ENCODE measurements at places on chromosomes 3 and 15. TPM values are rescaled to one million over a fixed set of nuclear protein-coding genes. Genes with fewer than 3 reads are reported as not detected.

The TM4SF4 gene
- 899 TPM for total RNA-seq

The MAGI1 gene
- total RNA-seq, result 47.8 TPM

The FETUB gene
- 5.7 TPM for total RNA-seq

The COLQ gene
- 0.27 TPM for total RNA-seq

The ECT2 gene
- 16.7 TPM for total RNA-seq

The DGKG gene
- total RNA-seq, result not detected

The DAPK2 gene
- total RNA-seq, result 7.3 TPM

The CHDH gene
- 30.1 TPM for total RNA-seq

The GRK7 gene
- total RNA-seq, result 0.07 TPM

The TMEM212 gene
- total RNA-seq, result not detected

The STAB1 gene
- total RNA-seq, result 4.6 TPM

The CCR5 gene
- total RNA-seq, result not detected

The CD96 gene
- 0.28 TPM for total RNA-seq

GRCh38 chr15:60651734-60652141 lies 172.8 kb upstream of the ICE2 start:
- H3K4me3 ChIP-seq, result no peak overlapping the region
- no peak overlapping the region for H3K27ac ChIP-seq

GRCh38 chr3:1037631-1038030 lies 55.2 kb upstream of the CNTN6 start:
- no peak for DNase-seq
- no peak overlapping the region for H3K27ac ChIP-seq
- H3K27me3 ChIP-seq, result no peaks in the 10 kb centered on the region
- H3K36me3 ChIP-seq, result no peaks in the 10 kb centered on the region
- no peak overlapping the region for H3K4me3 ChIP-seq

- H3K36me3 ChIP-seq, result no peaks in the 10 kb centered on the region
- peak within 1 kb of the TSS; percentile 100 for H3K27ac ChIP-seq
- H3K4me3 ChIP-seq, result peak within 1 kb of the TSS; percentile 99
- H3K4me1 ChIP-seq, result peaks cover 54% of the 10 kb centered on the region
- H3K27me3 ChIP-seq, result no peaks in the 10 kb centered on the region
Measured at GRCh38 chr3:52278510-52279069, at the start of gene WDR82. WDR82 (minus strand) TSS chr3:52278649; CDS start chr3:52278361, 288 bp downstream.

DNA sequence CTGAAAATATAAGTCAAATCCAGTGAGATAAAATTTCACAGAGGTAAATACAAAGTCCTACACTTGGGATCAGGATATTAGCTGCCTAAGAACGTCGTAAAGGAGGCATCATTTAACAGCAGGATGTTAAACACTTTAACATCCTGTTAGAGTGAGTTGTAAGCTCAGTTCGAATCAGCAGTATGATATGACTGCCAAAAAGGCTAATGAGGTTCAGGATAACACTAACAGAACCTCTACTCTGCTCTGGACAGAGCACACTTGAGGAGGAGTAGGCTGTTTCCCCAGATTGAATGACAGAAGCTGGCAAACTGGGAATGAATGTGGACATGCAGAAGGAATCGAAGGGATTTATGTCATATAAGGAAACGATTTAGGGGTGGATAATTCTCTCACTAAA lies 227.1 kb upstream of the CD96 start:
- no peak overlapping the region for H3K27ac ChIP-seq
- no peaks in the 10 kb centered on the region for H3K27me3 ChIP-seq
- H3K4me3 ChIP-seq, result no peak overlapping the region
- H3K36me3 ChIP-seq, result no peaks in the 10 kb centered on the region
- no peak for DNase-seq
- peaks cover 11% of the 10 kb centered on the region for H3K4me1 ChIP-seq

DNA sequence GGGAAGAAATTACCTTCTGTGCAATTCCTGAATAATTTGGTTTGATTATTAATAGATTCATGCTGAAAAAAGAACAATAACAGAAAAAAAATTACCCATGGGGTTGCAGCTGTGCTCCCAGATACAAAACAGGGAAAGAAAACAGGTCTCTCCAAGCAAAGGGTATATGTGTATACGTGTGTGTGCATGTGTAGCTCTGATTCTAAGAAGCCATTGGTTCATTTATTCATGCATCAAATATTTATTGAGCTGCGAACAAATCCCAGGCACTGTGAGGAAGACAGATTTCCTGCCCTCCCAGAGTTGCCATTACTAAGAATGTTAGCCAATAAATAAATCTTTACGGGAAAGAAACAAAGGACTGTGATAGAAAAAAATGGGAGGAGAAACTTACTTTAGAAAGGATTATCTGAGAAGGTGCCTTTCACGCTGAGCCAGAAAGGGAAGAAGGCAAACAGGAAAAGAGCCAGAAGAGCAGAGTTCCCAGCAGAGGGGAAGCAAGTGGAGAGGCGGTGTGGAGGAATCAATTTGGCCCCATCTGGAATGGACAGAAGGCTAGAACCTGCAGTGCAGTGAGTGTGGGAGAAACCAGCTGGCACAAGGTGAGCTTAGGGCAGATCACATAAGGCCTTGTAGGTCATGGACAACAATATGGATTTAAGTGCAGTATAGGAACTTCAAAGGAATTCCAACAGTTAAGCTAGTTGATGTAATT lies 20.7 kb downstream of the CHL1 start:
- H3K4me1 ChIP-seq, result no peaks in the 10 kb centered on the region
- DNase-seq, result no peak
- H3K27me3 ChIP-seq, result no peaks in the 10 kb centered on the region
- no peak overlapping the region for H3K27ac ChIP-seq
- no peaks in the 10 kb centered on the region for H3K36me3 ChIP-seq
- no peak overlapping the region for H3K4me3 ChIP-seq

- H3K27ac ChIP-seq, result peak overlapping the region; percentile 55
- H3K36me3 ChIP-seq, result no peaks in the 10 kb centered on the region
- H3K4me3 ChIP-seq, result no peak overlapping the region
- no peaks in the 10 kb centered on the region for H3K27me3 ChIP-seq
- peaks cover 8% of the 10 kb centered on the region for H3K4me1 ChIP-seq
- no peak for DNase-seq
Measured at GRCh38 chr15:75713338-75713895, 769 bp upstream of the CSPG4 start.

- H3K4me1 ChIP-seq, result no peaks in the 10 kb centered on the region
- H3K27me3 ChIP-seq, result no peaks in the 10 kb centered on the region
- H3K4me3 ChIP-seq, result no peak overlapping the region
- H3K27ac ChIP-seq, result no peak overlapping the region
- DNase-seq, result no peak
Measured at GRCh38 chr3:37700466-37701248, 161.0 kb upstream of the CTDSPL start.

DNA sequence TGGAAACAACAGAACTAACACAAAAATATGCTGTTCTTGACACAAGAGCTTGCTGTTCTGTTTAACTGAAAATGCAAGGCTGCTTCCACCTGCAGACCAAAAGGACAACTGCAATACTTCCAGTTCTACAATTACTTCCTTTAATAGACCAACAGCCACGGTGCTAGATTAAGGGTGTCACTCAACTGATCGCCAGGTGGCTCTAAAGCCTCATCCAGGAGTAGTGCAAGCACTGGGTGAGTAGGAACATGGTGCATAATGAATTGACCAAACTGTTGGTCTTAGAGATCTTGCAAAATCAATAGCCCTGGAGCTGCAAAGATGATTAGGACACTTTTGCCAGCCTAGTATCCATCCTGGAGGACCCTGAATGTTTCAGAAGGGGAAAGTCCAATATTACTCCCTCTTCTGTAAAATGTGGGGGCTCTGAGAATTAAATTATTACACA lies 3.6 kb upstream of the CLDN16 start:
- H3K27ac ChIP-seq, result no peak overlapping the region
- H3K4me1 ChIP-seq, result no peaks in the 10 kb centered on the region
- no peaks in the 10 kb centered on the region for H3K36me3 ChIP-seq
- H3K4me3 ChIP-seq, result no peak overlapping the region

- DNase-seq, result no peak
- H3K4me3 ChIP-seq, result no peak overlapping the region
- H3K4me1 ChIP-seq, result peaks cover 33% of the 10 kb centered on the region
Measured at GRCh38 chr3:32885283-32885901, 66.1 kb upstream of the CCR4 start.

DNA sequence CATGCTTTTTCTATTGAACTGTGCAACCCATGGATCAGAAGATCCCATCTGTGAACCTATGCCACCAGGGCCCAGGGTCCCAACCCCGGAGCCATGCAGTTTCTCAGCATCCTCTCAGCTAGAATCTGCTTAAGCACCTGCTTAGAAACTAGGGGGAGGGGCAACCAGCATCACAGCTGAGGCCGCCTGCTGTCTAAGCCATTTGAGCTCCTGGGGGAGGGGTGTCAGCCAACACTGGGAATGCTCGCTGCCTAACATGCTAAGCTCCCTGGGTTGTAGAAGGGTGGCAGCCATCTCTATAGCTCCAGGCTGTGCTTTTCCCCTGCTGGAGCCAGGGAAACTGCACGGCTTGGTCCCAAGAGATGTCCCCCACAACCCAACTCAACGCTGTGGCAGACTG lies 322.8 kb downstream of the EDEM1 start:
- H3K4me3 ChIP-seq, result no peak overlapping the region
- no peaks in the 10 kb centered on the region for H3K4me1 ChIP-seq
- no peak overlapping the region for H3K27ac ChIP-seq
- no peak for DNase-seq
- H3K36me3 ChIP-seq, result no peaks in the 10 kb centered on the region
- H3K27me3 ChIP-seq, result no peaks in the 10 kb centered on the region

GRCh38 chr3:12395349-12396012 lies 88.8 kb upstream of the TSEN2 start:
- H3K36me3 ChIP-seq, result no peaks in the 10 kb centered on the region
- no peak for DNase-seq
- H3K4me3 ChIP-seq, result no peak overlapping the region
- peaks cover 3% of the 10 kb centered on the region for H3K4me1 ChIP-seq

GRCh38 chr3:46143951-46144473 lies 64.1 kb downstream of the CCR1 start:
- no peaks in the 10 kb centered on the region for H3K4me1 ChIP-seq
- no peak overlapping the region for H3K27ac ChIP-seq
- DNase-seq, result no peak
- H3K27me3 ChIP-seq, result no peaks in the 10 kb centered on the region
- no peaks in the 10 kb centered on the region for H3K36me3 ChIP-seq

DNA sequence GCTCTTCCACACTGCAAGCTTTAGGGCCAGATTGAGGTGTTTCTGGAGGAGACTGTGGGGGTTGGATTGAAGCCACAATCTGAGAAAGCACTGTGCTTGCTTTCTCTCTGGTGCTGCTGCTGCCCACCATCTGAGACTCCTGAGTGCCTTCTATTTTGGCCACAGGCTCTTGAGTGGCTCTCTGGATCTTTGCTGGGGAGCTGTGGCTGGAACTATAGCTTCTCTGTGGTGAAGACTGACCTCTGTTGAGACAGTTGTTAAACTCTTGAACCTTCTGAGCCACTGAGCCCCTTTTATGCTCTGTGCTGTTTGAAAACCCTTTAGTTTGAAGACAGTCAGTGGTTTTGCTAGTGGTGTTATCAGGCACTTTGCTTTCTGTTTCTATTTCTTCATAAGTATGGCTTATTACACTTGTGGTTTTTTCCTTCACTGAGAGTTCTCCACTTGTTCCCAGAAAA lies 108.7 kb upstream of the TSPAN3 start:
- no peak overlapping the region for H3K4me3 ChIP-seq
- no peaks in the 10 kb centered on the region for H3K36me3 ChIP-seq
- H3K27ac ChIP-seq, result no peak overlapping the region
- DNase-seq, result no peak
- no peaks in the 10 kb centered on the region for H3K27me3 ChIP-seq

GRCh38 chr3:103025880-103026279 lies 591.1 kb downstream of the ZPLD1 start:
- no peak for DNase-seq
- H3K27ac ChIP-seq, result no peak overlapping the region
- no peaks in the 10 kb centered on the region for H3K4me1 ChIP-seq
- no peaks in the 10 kb centered on the region for H3K27me3 ChIP-seq

- no peak overlapping the region for H3K4me3 ChIP-seq
- H3K27ac ChIP-seq, result no peak overlapping the region
- DNase-seq, result no peak
Measured at GRCh38 chr3:73352841-73353645, 271.7 kb downstream of the PDZRN3 start.

DNA sequence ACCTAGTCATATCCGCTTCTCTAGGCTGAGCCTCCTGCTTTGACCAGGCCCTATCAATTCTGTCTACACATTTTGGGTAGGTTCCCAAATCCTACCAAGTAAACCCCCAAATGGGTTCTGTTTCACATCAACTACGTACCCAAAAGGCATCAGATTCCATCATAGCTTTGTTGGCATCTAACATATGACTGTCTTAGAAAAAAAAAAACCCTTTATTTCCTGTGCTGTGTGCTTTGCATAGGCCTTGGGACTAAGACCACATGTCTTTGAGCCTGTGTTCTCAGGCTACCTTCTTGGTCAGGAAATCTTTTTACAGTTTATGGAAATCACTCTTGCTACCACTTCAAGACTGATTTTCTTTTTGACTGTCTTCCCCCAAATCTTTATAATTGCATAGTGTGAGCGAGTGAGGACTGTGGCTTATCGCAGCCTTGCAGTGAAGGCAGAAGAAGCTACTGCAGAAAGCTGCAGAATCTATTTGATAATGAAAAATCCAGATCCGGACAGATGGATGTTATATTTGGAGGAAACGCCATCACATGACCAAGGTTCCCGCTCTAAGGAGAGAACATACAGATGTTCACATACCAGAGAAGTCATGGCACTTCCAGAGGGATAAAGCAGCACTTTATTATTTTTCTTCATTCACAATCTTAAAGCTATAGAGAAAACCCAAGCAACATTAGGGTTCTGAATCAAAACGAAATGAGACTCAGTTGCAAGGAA lies 111.2 kb downstream of the EOMES start:
- H3K4me3 ChIP-seq, result no peak overlapping the region
- no peaks in the 10 kb centered on the region for H3K36me3 ChIP-seq
- DNase-seq, result no peak
- no peaks in the 10 kb centered on the region for H3K27me3 ChIP-seq
- H3K27ac ChIP-seq, result no peak overlapping the region
- peaks cover 6% of the 10 kb centered on the region for H3K4me1 ChIP-seq

GRCh38 chr3:35120026-35120425 lies 519.3 kb upstream of the ARPP21 start:
- H3K27ac ChIP-seq, result no peak overlapping the region
- no peaks in the 10 kb centered on the region for H3K4me1 ChIP-seq
- no peaks in the 10 kb centered on the region for H3K27me3 ChIP-seq
- H3K36me3 ChIP-seq, result no peaks in the 10 kb centered on the region

GRCh38 chr3:138394156-138394555 lies 40.3 kb upstream of the ESYT3 start:
- H3K36me3 ChIP-seq, result no peaks in the 10 kb centered on the region
- no peak for DNase-seq
- H3K4me3 ChIP-seq, result no peak overlapping the region

GRCh38 chr15:38961931-38962330 lies 397.3 kb upstream of the RASGRP1 start:
- H3K36me3 ChIP-seq, result no peaks in the 10 kb centered on the region
- no peak for DNase-seq
- H3K27ac ChIP-seq, result no peak overlapping the region
- no peaks in the 10 kb centered on the region for H3K27me3 ChIP-seq
- no peak overlapping the region for H3K4me3 ChIP-seq
- H3K4me1 ChIP-seq, result no peaks in the 10 kb centered on the region
